ENCODE measurements at places on chromosomes 12 and 14.

GRCh38 chr12:79673354-79673753 lies 17.4 kb downstream of the PAWR start:
- DNase-seq: no peak

GRCh38 chr12:114974333-114974732 lies 290.4 kb upstream of the TBX3 start:
- no peak for DNase-seq

- DNase-seq: no peak
Observed at GRCh38 chr12:42790761-42791151, 201.2 kb upstream of the PRICKLE1 start.

GRCh38 chr12:24505366-24506015 lies 443.4 kb downstream of the BCAT1 start:
- no peak for DNase-seq

DNA sequence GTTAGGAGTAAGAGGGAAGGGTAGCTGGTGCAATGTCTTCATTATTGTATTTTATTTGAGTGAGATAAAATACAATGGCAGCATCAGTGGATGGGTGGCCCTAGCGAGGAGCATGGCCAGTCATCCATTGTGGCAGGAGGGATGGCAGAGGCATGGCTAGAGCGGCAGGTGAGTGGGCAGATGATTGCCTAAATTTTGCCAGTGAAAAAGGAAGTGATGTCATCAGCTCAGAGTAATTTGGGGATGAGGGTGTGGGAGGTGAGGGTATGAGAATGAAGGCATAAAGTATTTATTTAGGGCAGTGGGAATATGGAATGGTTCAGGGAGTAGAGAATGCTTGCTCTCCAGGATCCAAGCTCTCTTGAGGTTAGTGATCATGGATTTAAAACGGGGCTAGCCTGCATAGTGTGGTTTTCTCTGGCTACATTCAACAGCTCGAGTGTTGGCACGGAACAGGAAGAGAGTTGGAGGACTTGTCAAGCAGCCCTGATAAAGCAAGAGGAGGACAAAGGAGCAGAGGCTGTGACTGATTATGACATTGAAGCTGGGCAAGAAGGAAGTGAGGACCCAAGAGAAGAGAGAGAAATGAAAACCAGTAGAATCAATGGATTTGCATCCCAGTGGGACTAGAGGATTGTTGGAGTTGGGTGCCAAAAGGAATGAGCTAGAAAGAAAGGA lies 18.7 kb upstream of the SERPINA6 start:
- DNase-seq: no peak

GRCh38 chr12:100234591-100235304 lies 32.1 kb downstream of the DEPDC4 start:
- no peak for DNase-seq

DNA sequence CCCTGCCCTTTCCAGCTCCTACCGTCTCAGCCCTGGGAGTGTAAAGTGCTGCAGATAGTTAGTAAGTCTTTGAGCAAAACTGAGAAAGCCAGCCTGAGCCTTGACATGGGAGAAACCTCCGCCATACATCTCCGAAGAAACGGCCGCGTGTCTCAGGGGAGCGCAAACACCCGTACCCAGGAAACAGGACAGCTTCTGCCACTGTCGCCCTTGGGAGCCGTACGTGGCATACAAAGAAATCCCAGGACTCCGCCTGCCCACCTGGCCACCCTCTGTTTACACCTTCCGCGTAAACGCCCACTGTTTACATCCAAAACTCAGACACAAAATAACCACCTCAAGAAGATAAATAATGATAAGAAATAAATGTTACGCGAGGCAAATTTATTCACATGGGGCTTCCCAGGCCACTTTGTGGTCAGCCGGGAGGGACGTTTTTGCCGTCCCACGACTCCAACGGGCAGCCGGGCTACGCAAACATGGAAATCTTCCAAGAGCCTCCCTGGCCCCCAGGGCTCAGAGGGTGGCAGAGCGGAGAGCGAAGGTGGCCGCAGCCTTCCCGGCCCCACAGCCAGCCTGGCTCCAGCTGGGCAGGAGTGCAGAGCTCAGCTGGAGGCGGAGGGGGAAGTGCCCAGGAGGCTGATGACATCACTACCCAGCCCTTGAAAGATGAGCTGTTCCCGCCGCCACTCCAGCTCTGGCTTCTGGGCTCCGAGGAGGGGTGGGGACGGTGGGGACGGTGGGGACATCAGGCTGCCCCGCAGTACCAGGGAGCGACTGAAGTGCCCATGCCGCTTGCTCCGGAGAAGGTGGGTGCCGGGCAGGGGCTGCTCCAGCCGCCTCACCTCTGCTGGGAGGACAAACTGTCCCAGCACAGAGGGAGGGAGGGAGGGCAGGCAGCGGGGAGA lies at the start of gene BDKRB2:
Gene BDKRB2 (plus strand): TSS at position 689 of the 908 bp plus-strand sequence. CDS start 32,269 bp downstream, outside the sequence.
- no peak for DNase-seq

DNA sequence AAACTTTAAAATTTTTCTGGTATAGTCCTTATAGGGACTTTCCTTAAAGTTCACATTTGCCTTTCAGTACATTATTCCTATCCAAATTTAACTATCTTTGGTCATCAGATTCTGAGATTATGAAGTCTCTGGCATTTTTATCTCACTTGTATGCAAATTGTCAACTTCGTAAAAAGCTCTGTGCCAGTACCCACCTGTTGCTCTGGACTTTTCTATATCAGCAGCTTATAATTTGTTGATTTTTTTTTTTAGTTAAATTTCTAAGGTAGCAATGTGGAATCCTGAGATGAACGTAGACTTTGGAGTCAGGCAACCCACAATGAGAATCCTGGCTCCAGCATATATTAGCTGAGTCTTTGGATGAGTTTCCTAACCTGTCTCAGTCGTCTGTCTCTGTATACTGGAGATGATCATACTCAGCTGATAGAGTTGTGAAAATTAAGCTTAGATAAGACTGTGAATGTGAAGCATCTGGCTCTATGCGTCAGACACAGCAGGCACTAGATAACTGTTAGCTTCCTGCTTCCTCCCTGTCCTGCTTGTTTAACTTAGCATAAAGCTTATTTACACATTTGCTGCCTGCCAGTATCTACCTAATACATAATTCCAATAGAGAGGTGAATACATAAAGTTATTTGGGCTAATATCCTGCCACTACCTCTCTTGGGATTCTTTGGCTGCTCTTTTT lies 59.8 kb downstream of the MARK3 start:
- DNase-seq: no peak

DNA sequence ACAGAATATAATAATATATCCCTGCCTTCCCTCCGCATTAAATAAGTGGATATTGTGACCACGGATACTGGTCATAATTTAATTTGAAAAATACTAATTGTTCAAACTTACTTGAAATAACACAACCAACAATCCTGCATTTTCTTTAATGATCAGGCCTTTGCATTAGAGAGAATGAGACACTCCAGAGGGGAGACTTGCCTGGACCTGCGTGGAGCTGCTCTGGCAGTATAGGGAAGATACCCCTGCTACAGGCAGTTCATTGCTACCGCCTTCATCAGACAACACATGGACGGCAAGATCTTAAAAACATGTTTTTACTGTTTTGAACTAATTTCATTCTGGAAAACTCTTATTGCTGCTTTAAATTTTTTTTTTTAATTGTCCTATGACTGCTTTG lies 211.0 kb upstream of the FAR2 start:
- no peak for DNase-seq

GRCh38 chr14:103026988-103027387 lies 30.4 kb downstream of the CDC42BPB start:
- DNase-seq: no peak

GRCh38 chr12:636632-637031 lies 26.6 kb downstream of the NINJ2 start:
- no peak for DNase-seq

DNA sequence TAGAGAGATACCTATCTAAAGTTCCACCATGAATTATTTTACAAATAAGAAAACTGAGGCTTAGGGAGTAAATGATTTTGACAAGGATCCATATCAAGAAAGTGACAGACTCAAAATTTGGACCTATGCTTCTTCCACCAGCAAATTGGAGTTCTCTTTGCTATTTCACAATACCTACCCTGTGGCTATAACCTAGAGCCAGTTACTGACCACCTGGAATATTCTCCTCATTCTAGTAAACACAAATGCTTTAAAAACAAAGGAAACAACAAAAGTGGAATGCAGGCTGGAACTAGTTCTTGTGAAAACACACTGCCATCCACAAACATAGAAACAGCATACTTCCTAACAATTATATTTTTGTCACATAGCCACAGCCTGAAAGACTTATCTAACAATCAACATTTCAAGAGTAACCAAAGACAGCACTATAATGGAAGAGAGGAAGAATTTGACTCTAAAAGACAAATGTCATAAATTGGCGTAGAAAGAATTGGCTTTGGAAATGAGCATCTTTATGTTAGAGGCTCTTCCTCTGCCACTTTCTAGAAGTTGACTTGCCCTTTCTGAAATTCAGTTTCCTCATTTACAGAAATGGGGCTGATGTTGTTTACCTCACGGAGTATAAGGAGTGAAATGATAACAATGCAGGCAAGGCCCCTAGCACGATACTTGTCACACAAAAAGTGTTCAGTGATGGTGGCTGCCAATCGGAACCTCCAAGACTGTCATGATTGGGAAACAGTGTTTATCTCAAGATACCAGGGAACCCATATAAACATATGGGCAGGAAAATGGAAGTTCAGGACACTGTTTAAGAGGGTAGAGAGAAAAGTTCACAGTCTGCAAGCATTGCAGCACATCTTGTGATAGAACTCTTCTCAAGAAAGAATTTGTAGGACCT lies 138.6 kb upstream of the LGR5 start:
- DNase-seq: no peak

DNA sequence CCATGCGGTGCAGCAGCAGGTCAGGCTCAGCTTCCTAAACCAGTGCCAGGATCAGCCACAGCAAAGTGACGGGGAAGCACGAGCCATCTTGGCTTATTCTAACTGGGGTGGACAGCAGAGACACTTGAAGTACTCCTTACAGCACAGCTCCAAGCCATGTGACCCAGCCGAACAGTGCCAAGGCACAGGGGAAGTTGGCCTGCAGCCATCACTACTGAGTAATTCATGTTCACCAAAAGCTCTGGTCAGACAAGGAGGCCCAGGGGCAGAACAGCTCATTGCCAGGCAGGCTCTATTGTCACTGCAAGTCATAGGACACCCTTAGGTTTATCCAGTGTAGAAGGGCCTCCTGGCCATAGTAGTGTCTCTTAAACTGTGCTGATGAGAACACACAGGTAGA lies 23.4 kb upstream of the SLC35F4 start:
- DNase-seq: no peak

GRCh38 chr12:17793854-17794253 lies 296.1 kb downstream of the RERGL start:
- no peak for DNase-seq

- no peak for DNase-seq
Observed at GRCh38 chr12:105485321-105485910, 154.9 kb downstream of the C12orf75 start.

GRCh38 chr12:103640831-103641230 lies 53.8 kb downstream of the STAB2 start:
- DNase-seq: no peak

GRCh38 chr14:77485256-77485655 lies 13.4 kb downstream of the ISM2 start:
- no peak for DNase-seq

GRCh38 chr12:47218191-47218654 lies 138.5 kb upstream of the AMIGO2 start:
- DNase-seq: no peak

DNA sequence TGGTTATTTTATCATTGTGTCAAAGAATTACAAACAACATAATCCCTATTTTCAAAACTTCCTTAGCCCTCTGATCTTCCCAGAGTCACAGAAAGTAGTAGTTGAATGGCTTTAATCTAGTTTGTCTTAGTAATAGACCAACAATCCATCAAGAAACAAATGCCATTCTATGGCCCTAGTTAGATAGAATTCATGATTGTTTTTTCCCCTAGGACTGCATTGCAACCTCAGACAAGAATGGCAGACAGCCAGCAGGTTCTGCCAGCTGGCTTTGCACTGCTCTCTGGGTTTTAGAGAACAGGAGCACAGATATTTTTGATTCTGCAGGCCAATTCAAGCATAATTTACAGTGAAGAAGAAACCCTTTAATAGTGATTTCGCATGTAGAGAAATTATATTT lies 33.8 kb downstream of the SYT1 start:
- no peak for DNase-seq

DNA sequence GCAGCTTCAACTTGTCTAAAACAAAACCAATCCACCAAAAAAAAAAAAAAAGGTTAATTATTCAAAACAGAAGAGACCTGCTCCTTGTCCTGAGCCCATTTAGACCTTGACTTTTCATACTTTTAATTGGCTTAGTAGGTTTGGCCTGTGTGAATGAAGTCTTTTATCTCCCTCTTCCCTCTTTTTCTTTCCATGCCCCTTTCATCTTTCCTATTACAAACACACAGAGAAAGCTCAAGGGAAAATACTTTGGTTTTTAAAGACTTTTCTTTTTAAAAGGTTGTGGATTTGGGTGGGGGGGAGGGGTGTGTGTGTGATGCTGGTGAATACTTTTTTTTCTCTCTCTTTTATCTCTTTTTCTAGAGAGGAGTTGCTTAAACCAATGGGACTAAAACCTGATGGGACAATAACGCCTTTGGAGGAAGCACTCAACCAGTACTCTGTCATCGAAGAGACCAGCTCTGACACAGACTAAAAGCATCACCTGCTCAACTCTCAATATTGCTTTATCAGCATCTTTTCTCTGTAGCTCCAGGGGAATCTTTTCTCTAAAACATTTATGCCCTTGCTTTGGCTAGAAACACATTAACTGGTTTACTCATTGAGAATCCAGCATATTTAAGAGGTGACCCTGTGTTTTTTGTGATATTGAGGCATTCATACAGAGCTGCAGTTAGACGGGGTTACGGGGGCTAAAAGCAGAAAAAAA lies 70.0 kb upstream of the TMEM263 start:
- DNase-seq: no peak

GRCh38 chr14:77302926-77303325 lies 17.8 kb downstream of the POMT2 start:
- no peak for DNase-seq

DNA sequence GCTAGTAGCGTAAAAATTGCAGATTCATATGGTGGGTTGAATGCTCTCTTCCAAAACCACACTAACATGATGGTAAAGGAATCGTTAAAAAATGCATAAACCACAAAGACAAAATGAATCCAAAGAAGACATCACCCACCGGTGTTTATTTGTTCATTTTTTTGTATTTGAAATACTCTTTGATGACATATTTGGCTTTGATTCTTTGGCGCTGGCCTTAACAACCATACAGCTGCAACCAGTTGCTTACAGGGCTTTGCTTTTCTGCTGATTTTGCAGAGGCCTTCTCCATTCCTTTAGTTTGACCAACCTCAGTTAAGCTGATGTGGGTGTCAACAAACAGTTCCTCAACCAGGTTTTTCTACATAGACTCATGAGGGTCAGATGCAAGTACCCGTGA lies 103.5 kb downstream of the CACNA1C start:
- DNase-seq: no peak

DNA sequence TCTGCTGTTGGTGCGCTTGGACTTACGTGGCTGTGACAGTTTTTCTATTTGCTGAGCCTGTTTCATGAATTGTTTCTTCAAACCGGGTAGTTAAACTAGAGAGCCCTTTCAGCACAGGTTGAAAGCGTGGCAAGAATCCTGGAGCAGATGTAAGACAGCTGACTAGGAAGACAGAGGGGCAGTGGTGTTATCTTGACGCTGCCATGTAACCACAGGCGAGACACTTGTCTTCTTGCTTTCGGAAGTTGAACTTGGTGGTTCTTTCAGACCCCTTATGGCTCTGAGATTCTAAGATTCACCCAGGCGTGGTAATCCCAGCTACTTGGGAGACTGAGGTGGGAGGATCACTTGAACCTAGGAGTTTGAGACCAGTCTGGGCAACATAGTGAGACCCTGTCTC lies 4.3 kb downstream of the EMP1 start:
- DNase-seq: no peak

Data from SIG-M5 (cell line).